ENCODE measurements at places on chromosomes 13 and 19. TPM values are rescaled to one million over a fixed set of nuclear protein-coding genes. Genes with fewer than 3 reads are reported as not detected.

- DNase-seq: no peak
Measured at GRCh38 chr19:52673014-52673413, 34.9 kb upstream of the ZNF83 start.

DNA sequence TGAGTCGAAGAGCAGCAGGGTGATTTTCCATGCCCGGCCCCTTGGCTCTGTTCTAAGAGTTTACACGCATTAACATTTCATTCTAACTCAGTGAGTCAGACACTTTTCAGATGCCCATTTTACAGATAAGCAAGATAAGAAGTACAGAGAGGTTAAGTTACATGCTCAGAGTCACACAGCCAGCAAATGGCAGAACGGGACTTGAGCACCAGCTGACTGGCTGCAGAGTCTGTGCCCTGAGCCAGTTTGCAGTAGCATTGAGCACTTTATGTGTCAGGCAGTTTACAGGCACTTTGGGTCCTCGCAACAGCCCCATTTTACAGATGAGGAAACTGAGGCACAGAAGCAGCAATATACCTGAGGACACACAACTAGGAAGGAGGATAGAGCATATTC, 19.0 kb downstream of the CCDC8 start:
- DNase-seq: no peak

DNA sequence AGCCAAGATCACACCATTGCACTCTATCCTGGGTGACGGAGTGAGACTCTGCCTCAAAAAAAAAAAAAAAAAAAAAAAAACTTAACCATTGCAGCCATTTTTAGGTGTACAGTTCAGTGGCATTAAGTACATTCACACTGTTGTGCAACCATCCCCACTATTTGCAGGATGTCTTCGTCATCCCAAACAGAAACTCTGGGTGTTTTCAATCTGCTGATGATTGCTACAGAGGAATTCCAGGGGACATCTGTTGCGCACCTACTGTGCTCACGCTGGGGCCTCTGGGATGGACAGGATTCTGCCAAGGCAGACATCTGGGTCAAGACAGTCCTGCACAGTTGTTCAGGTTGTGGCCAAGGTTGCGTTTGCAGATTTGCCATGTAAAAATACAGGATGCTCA, 2.4 kb upstream of the APOC4 start:
- no peak for DNase-seq

GRCh38 chr13:102039264-102039663, 362.6 kb downstream of the FGF14 start:
- peak; percentile 32 for DNase-seq

DNA sequence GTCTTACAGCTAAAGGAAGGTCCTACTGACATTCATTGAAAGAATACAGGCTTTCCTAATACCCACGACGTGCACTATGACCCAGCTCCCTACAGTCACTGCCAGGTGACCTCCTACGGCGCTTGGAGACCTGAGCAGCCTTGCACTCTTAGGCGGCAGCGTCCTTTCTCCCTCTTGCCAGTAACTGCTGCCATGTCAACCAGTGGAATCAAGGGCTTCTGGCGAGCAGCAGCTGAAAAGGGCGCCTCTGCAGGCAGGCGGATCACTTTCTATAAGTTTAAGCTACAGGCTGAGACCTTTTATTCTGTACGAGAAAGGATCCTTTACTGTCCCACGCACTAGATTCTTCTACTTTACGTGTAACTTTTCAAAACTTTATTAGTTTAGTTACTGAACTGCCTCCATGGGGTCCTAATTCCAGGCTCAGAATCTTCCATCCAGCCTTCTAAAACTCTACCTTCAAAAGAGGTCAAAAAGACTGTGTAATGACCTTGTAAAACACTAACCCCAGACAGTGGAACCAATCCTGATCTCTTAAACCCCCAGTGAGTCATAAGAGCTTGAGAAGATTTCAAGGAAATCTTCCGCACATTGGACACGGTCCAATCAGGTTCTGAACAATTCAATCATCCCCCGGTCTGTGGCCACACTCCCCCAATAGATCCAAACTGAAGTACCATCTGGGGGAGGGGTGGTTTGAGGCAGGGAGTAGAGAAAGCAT, 1.9 kb downstream of the KCTD12 start:
- DNase-seq: peak; percentile 44

GRCh38 chr19:2756477-2756876, 16.7 kb upstream of the SLC39A3 start:
- no peak for DNase-seq

- DNase-seq: no peak
Measured at GRCh38 chr13:33106656-33107360, 90.6 kb downstream of the KL start.

GRCh38 chr19:54209811-54210494, 9.3 kb downstream of the RPS9 start:
- DNase-seq: peak; percentile 89

DNA sequence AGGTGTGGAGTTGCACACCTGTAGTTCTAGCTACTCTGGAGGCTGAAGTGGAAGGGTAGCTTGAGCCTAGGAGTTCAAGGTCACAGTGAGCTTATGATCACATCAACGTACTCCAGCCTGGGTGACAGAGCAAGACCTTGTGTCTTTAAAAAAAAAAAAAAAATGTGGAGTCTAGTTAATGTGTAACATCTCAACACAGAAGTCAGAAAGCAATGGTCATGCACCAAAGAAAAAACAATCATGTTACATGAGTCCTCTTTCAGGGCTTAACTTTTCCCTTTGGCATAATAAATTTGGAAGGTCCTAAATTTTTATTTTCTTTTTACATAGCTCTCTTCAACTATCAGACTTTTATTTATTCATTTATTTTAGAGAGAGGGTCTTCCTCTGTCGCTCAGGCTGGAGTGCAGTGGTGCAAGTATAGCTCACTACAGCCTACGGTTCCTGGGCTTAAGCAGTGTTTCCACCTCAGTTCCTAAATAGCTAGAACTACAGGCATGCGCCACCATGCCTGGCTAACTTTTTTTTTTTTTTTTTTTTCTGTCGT, 22.3 kb downstream of the SETDB2 start:
- DNase-seq: no peak

DNA sequence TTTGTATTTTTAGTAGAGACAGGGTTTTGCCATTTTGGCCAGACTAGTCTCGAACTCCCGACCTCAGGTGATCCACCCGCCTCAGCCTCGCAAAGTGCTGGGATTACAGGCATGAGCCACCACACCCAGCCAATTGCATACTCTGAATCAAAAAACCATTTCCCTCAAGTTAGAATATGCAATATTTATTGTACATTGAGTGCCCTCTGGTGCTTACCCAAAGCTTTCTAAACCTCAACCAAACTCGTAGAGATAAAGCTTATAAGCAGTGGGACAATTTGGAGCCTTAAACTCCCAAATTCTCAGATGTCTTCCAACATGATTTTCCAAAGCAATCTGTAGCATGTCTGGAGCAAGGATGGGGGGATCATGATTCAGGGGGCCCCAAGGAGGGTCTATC, 22.4 kb downstream of the RFXAP start:
- DNase-seq: no peak

DNA sequence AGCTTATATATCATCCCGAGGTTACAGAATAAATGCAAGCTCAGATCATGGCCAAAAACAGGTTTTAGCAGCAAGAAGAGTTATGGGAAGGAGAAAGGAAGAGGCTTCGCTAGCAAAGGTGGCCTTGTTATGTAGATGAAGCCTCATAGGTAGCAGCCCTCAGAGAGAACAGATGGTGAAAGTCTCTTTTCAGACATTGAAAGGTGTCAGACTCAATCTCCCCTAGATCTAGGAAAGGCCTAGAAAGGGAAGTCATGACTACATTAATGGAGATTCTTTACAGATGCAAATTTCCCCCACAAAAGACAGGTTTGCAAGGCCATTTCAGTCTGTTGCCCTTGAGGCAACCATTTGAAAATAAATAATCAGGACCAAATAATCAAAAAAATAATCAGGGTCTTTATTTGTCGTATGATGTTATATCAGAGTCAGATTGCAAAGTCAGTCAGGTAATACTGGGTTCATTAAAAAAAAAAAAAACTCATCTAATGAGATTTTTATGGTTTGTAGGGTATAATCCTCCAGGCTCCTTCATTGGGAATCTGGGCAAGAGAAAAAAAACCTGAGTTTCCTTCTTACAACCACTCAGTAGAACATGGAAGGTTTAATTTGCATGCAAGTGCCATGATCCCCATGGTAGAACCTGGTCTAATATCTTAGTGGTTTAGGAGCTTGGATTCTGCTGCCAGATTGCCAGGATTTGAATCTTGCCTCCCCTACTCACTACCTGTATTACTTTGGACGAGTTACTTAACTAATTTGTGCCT, 50.8 kb upstream of the HTR2A start:
- no peak for DNase-seq

- no peak for DNase-seq
Measured at GRCh38 chr13:39405596-39406205, 197.3 kb downstream of the LHFPL6 start.

- no peak for DNase-seq
Measured at GRCh38 chr19:49441960-49442350, 628 bp upstream of the SLC17A7 start.

DNA sequence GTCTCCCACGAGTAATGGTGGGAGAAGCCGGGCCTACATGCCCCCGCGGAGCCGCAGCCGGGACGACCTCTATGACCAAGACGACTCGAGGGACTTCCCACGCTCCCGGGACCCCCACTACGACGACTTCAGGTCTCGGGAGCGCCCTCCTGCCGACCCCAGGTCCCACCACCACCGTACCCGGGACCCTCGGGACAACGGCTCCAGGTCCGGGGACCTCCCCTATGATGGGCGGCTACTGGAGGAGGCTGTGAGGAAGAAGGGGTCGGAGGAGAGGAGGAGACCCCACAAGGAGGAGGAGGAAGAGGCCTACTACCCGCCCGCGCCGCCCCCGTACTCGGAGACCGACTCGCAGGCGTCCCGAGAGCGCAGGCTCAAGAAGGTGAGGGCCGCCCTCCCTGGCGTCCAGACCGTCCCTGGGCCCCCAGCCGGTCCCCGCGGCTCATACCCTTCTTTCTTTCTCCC, 1.4 kb upstream of the USF2 start:
- DNase-seq: peak; percentile 75

- DNase-seq: no peak
Measured at GRCh38 chr13:51453959-51454703, 1.3 kb upstream of the INTS6 start.

- DNase-seq: no peak
Measured at GRCh38 chr13:30648522-30649012, 30.8 kb downstream of the USPL1 start.

DNA sequence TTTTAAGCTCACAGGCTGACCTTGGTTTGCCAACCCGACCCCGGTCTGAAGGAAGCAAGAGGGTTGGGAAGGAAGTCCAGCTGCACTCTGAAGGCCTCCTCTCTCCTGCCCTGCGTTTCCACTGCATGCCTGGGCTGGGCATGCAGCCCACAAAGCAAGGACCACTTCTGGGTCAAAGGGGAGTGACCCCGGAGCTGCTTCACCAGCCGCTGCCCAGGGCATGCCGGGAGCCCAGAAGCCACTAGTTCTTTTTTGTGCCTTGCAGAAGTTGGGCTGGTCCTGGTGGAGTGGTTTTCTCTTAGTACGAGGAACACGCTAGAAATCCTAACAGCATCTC, 166.7 kb downstream of the FLT1 start:
- no peak for DNase-seq

DNA sequence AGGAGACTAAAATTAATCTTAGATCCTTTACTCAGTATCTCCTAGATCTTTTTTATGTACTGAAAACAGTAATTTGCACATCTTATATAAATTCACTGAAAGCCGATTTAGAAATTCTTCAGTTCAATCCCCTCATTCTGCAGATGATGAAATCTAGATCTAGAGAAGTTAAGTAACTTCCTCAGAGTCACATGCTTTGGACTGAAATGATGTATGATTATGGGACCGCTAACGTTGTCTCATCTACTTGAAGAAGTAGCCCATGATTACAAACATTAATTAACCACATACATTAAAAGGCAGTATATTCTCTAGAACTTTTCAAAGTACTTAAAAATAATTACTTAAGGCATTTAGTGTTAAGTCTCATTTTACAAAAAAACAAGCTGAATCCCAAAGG, 37.8 kb downstream of the ELF1 start:
- no peak for DNase-seq

DNA sequence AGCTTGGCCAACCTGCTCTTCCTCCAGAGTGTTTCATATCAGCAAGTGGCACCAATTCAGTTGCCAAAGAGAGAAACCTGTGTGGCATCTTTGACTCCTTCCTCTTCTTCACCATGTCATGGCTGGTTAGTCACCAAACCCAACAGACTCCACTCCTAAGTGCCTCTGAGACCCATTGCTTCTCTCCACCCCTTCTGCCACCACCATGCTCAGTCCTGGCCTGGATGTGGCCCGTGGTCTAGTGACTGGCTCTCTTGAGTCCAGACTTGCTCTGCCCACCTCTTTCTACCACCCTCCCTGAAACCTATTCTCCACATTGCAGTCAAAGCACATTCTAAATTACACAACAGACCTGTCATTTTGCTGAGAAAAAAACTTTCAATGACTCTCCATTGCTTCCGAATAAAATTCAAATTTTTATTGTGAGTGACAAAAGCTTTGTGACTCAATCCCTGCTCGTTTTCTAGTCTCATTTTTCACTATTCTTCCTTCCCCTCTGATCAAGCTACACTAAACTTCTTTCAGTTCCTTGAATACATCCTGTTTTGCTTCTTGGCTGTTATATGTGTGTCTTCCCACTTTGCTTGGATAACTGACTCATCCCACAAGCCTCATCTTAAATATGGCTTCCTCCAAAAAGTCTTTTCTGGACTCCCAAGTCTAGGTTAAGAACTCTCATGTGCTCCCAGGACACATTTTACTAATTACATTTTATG, 12.0 kb upstream of the TNFSF11 start:
- no peak for DNase-seq

DNA sequence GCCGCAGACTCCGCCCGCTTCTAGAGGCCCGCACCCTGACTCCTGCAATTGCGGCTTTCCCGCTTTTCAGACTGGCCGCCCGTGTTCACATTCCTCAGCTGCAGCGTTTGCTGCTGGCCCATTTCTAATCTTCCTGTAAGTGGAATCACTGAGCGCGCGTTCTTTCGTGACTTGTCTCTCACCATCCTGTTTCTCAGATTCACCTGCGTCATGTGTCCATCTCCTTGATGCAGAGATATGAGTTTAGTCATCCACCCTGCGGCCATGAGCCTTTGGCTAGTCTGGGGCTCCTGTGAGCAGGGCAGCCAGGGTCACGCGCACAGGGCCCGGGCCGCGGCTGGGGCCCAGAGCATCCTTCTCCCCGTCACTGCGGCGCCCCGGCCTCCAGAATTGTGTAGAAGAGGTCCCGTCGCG, 110.0 kb downstream of the CRYL1 start:
- no peak for DNase-seq

The NUDT15 gene
- 12.5 TPM for total RNA-seq

The KCNN1 gene
- total RNA-seq: not detected

The LGALS14 gene
- total RNA-seq: not detected

The LILRA1 gene
- 0.48 TPM for total RNA-seq

The EIF3K gene
- total RNA-seq: 644 TPM

The OXGR1 gene
- total RNA-seq: not detected

The TSHZ3 gene
- total RNA-seq: 3.1 TPM

The C1QTNF9B gene
- total RNA-seq: 1.9 TPM

The OR4F17 gene
- total RNA-seq: not detected

The GGN gene
- 0.27 TPM for total RNA-seq

The FFAR2 gene
- 0.11 TPM for total RNA-seq

The C5AR1 gene
- total RNA-seq: 3.4 TPM

The RINL gene
- 6.3 TPM for total RNA-seq

The SERPINE3 gene
- not detected for total RNA-seq

Measured in Right ventricle myocardium superior (tissue), 1 donor.